ENCODE measurements at places on chromosomes 3 and 15.

- DNase-seq: no peak
Measured at GRCh38 chr3:185757176-185757575, 67.7 kb downstream of the IGF2BP2 start.

DNA sequence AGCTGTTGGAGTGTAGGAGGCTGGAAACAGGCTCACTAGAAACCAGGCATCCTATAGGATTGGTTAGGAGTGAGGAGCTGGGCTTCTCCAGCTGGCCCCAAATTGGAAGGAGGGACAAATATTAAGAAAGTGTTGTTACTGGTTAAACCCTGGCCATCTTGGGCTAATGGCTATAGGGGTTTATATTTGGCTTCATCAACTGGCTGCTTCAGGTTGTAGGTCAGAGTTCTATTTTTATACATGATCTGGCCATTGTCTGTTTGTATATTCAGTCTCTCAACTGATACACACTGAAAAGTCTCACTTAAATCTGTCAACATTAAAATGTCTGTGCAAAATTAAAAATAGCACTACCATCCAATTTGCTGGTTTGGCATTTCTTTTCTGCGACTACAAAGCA lies 70.2 kb upstream of the ARRDC4 start:
- DNase-seq: no peak

DNA sequence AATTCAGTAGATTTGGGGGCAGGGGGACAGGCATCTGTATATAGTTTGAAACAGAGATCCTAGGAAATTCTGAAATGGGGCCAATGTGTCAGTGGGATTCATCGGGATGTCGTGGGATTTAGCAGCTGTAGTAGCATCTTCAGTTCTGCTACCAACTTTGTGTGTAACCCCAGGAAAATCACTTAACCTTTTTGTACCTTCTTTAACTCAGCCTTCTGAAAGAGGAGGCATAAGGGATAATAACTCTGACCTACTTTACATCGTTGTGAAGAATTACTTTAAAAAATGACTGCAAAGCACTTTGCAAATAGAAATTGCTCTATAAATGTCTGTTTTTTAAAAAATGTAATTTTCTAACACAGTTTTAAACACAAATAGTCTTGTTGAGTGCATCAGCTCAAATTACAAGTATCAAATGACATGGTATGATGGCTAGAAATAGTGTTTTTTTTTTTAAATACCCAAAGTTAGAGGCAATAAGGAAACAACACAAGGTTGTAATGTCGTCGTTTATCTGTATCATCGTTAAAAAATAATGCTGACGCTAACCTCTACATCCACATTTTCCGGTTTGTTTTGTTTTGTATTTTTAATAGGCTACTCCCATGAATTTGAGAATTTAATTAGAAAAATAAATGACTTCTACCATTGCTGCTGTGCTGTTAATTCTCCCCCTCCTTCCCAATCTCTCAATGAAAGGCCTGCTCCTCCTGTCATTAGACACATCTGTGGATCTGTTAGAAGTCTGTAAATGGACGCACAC lies 338.5 kb downstream of the PTPRG start:
- DNase-seq: no peak

GRCh38 chr3:187839422-187839821 lies 94.2 kb upstream of the BCL6 start:
- DNase-seq: no peak

- DNase-seq: peak; percentile 62
Measured at GRCh38 chr15:67839499-67839928, 331 bp downstream of the RNU6-1 start.

DNA sequence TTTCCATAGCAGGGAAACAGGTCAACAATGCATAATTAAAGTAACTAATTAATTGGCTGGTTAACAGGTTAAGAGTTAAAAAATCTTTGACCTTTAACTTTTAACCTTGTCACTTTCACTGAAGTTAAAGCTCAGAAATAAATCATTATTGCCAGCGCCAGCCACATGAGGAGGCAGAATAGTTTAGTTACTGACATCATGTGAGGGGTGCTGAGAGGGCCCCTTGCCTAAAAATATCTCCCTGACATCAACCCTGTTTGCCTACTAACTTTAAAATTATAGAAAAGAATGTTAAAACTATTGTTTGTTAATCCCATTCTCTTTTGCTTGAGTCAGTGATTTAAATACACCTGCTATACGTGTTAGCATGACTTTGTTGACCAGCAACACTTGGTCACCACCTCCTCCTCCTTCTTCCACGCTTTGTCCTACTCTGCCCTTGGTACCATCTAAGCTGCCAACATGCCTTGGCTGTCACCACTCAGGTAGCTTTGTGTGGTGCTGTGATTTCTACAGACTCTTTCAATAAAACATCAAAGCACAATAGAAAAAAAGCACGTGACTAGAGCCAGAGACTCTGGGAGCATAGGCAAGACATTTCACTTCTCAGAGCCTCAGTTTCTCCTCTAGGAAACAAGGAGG lies 2.7 kb downstream of the FBXO40 start:
- DNase-seq: no peak

- DNase-seq: no peak
Measured at GRCh38 chr15:65576664-65577063, 34.3 kb downstream of the INTS14 start.

DNA sequence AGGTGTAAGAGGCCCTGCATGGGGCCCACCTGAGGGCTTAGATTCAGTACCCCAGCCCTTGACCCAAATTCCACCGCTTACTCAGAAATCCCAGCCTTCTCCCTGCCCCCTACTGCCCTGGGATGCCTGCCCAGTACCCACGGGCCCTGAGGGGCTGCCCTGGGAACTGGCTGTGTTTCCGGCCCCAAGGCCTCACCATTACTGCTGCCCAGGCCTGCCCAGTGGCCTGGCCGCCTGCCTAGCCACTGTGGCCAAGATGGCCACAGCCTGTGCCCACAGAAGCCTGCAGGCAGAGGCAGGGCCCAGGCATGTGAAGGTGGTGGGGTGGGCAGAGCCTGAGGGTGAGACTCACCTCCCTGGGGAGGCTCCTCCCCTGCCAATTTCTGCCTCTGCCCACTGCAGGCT lies 6.1 kb upstream of the PRKCD start:
- no peak for DNase-seq

DNA sequence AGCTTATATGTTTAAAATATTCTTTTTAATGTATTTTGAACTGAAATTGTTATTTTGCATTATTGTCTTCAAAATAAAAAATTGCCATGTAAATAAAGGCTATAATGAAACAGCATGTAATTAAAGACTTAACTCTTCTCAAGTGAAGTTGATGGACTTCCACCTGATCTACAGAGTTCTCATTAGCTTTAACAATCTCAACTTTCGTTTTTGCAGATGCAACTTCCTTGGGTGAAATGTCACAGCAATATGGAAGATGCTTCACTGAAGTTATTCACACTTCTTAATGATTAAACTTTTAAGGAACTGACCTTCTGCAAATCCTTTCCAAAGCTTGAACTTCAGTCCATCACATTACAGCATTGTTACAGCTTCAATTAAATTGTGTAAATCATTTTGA lies 63.6 kb downstream of the OSTN start:
- no peak for DNase-seq

DNA sequence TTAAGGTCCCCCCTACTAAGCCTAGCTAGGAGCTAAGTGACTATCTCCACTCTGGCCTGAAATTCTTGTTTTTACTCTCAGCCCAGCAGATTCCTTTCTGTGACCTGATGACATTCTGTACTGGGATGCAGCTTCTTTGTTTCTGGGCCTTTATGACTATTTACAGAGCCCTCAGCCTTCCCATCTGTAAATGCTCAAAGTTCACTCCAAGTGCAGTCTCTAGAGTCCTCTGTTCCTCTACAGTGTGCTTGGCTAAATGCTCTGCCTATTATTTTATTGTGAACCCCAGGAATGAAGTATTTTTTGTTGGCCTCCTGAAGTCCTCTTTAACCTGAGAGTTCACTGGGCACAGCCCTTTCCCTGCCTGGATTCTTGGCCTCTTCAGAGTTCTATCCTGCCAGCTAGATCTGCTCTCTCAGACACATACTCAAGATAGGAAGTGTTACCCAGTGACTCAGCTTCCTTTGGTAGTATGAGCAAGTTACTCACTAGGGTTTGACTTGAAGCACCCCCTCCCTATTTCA lies 278.1 kb upstream of the P2RY1 start:
- DNase-seq: peak; percentile 71

GRCh38 chr3:123723070-123723469 lies 138.2 kb upstream of the HACD2 start:
- no peak for DNase-seq

DNA sequence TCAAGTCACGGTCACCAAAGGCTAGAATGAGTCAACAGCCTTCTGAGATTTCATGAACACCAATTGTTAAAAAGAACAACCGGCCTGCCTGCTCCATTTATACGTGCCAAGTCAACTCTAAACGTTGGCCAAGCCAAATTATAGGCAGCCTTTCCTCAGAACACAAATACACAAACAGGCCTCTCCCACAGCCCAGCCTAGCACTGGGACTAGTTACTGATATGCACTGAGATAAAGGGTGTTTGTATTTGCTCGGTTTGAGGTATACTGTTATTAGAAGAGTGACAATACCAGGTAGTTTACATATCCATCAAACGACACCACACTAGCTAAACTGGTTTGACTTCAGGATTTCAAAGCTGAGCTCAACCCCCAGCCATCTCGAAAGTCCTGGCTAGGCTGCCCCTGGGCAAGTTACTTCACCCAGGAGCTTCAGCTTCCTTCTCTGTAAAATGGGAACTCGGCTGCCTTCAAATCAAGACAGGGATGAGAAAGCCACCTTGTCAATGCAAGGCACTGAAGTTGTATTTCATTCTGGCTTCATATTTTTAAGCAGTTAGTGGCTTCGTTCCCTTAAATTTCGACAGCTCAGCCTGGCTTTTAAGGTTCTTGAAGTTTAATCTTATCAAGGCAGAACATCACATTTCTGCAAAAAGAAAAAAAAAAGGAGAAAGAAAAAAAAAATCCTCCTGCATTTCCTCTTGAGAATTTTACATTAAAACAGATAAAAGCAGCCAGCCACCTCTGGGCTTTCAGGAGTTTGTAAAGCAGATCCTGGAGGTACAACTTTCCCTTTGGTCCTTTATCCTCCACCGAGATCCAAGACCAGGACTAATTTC lies 4.0 kb downstream of the TLE3 start:
- DNase-seq: no peak

DNA sequence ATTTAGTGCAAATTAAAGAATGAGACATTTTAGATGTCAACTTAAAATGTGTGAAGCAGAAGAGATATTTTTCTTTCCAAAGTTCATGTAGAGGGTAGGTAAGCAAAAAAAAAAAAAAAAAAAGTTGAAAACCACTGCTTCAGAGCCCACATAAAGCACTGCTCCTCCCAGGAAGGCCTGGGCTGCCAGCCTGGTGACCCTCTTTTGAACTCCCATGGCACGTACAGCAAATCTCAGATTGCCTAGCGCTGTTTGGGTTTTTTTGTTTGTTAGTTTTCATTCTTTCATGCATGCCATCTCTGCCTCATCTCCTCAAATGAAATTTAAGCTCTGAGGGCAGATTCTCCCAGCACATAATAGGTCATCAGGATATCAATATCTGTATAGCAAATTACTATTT lies 120.1 kb downstream of the SRGAP3 start:
- DNase-seq: no peak

All from Kasumi-1 (cell line).